ENCODE measurements at places on chromosomes 13 and 19.

- DNase-seq: no peak
Measured at GRCh38 chr13:33188093-33188882, 97.3 kb downstream of the STARD13 start.

DNA sequence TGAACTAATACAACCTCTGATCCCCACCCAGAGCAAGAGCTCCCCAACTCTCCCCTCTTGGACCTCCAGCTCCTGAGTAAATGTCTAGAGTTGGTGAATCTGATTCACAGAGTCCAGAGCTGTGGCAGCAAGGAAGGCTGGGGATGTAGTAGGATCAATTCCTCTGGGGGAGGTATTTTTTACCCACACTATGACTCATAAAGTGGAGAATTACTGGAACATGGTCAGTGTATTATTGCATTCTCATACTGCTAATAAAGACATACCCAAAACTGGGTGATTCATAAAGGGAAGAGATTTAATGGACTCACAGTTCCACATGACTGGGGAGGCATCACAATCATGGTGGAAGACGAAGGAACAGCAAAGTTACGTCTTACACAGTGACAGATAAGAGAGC lies 496.7 kb downstream of the EFNB2 start:
- DNase-seq: no peak

- DNase-seq: no peak
Measured at GRCh38 chr19:43524922-43525835, 1.8 kb downstream of the ETHE1 start.

- DNase-seq: no peak
Measured at GRCh38 chr13:80656512-80656904, 315.6 kb upstream of the SPRY2 start.

DNA sequence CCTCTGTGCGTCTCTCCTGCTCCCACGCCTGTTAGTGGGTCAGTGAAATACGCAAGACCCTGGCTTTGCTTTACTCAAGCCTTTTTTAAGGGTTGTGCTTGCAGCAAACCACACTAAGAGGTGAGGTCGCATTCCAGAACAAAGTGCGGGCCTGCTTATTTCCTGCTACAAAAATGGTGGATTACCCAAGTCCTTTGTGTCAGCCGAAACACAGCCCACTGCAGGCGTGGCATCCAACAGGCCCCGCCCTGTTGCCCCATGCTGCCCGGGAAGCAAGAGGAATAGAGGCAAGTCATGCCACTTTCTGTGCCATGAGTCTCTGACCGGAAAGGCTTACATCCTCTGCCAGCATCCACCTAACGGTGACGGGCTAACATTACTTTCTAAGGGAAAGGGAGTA lies 7.7 kb upstream of the IRS2 start:
- no peak for DNase-seq

DNA sequence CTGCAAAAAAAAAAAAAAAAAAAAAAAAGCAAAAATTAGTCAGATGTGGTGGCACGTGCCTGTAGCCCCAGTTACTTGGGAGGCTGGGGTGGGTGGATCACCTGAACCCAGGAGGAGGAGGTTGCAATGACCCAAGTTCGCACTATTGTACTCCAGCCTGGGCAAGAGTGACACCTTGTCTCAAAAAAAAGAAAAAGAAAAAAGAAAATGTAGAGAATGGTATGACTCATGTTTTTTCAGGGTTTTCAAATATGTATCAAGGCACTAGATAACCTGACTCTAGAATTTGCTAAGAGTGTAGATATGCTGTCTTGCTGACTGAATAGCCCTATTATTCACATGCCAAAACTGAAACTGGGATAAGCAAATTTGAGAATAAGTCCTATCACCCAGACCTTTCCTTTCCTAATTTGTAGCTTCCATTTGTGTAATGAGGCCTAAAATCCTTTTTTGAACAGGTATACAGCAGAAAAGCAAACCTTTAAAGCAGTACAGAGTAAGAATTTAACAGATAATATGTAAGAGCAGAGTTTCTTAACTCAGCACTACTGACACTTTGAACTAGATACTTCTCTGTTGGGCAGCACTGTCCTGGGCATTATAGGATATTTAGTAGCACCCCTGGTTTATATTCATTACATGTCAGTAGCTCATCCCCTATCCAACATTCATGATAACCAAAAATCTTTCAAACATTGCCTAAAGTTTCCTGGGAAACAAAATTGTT lies 108.6 kb downstream of the ELF1 start:
- no peak for DNase-seq

DNA sequence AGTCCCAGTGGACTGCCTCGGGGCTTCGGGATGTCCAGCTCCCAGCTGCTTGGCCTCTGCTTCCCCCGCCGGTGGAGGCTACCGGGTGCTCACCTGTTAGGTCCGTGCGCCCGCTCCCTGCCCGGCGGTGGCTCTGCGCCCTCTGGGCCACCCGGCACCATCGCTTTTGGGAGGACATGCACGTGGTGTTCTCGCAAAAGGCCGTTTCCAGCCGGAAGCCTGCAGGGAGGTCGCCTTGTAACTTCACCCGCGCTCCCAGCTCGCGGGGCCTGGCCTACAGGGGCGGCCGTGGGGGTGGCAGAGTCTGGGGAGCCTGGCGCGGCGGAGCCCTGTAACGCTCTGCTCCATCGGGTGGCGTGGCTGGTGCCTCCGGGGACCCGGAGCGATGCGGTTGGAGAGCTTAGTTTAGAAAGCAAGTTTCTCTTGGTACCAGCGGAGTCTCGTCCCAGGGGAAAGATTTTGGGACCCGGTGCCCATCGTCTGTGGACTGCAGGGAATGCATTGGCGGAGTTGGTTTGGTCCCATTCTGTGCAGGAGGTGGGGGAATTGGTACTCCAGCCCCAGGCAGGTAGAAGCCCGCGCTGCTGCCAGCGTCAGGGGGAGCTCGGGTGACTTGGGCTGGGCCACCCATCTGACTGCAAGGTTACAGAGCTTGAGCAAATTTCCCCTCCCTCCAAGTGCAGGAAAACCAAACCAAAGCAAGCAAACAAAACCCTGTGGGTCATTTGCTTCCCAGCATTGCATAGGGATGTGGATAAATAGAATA lies 673 bp downstream of the SPATA13 start:
- DNase-seq: peak; percentile 21

GRCh38 chr19:8513036-8513686 lies 806 bp downstream of the ZNF414 start:
- DNase-seq: no peak

DNA sequence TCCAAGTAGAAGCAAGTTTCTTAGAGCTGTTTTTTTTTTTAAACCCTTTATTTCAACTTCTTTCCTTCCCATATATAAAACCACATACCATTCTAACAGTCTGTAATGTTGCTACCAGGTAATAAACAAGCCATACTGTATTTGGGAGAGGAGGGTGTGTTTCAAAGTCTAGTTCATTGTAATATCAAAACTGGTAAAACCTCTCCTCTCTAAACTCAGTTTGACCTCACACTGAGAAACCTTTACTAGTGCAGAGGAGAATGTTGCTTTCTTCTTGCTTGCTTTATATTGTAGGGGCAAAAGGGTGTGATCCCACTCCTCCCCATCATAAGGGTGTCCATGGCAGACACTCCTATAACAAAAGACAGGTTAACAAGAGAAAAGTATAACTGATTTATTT lies 155.1 kb downstream of the GGACT start:
- no peak for DNase-seq

GRCh38 chr13:47519626-47520025 lies 481.4 kb downstream of the SUCLA2 start:
- no peak for DNase-seq

- DNase-seq: no peak
Measured at GRCh38 chr19:48639483-48640375, 2.5 kb upstream of the DBP start.

Measured in stimulated activated CD8-positive, alpha-beta memory T cell treated with anti-CD3 and anti-CD28 coated beads, Interleukin-4, amount 100 ng/mL, for 4 hours (primary cell).